ENCODE measurements at places on chromosomes 5 and 9. TPM values are rescaled to one million over a fixed set of nuclear protein-coding genes. Genes with fewer than 3 reads are reported as not detected.

SPINK13 gene
- total RNA-seq, result not detected

SUB1 gene
- 122 TPM for total RNA-seq

C9orf50 gene
- not detected for total RNA-seq

C9orf43 gene
- 0.58 TPM for total RNA-seq

PTGR1 gene
- total RNA-seq, result 80.9 TPM

SPOCK1 gene
- 173 TPM for total RNA-seq

ATP10B gene
- total RNA-seq, result not detected

FKBP15 gene
- 17.5 TPM for total RNA-seq

HRH2 gene
- not detected for total RNA-seq

BRIX1 gene
- 40.0 TPM for total RNA-seq

PDLIM4 gene
- total RNA-seq, result 33.0 TPM

OCLN gene
- 2.3 TPM for total RNA-seq

SLC36A3 gene
- not detected for total RNA-seq

PTPRD gene
- 2.3 TPM for total RNA-seq

QRFP gene
- not detected for total RNA-seq

KIF2A gene
- 62.3 TPM for total RNA-seq

PPP3R2 gene
- not detected for total RNA-seq

PRR16 gene
- 8.6 TPM for total RNA-seq

CNTNAP3 gene
- 2.9 TPM for total RNA-seq

ELP1 gene
- total RNA-seq, result 37.8 TPM

ZDHHC11 gene
- total RNA-seq, result 1.7 TPM

FCN2 gene
- total RNA-seq, result not detected

ECSCR gene
- total RNA-seq, result 3.4 TPM

LRRC19 gene
- total RNA-seq, result not detected

TTC16 gene
- under 0.01 TPM for total RNA-seq

ADGRV1 gene
- total RNA-seq, result 0.19 TPM

WWC1 gene
- 7.7 TPM for total RNA-seq

SLC6A7 gene
- under 0.01 TPM for total RNA-seq

FOXD4L6 gene
- not detected for total RNA-seq

ANKRD33B gene
- total RNA-seq, result 1.3 TPM

PCA3 gene
- under 0.01 TPM for total RNA-seq

SPATA31C1 gene
- not detected for total RNA-seq

C9 gene
- total RNA-seq, result 0.28 TPM

UHRF2 gene
- total RNA-seq, result 95.0 TPM

IL5 gene
- not detected for total RNA-seq

RAB3C gene
- total RNA-seq, result not detected

CTNND2 gene
- total RNA-seq, result not detected

PMPCA gene
- total RNA-seq, result 67.9 TPM

SLCO6A1 gene
- not detected for total RNA-seq

SLC6A3 gene
- total RNA-seq, result not detected

PCDHB4 gene
- total RNA-seq, result under 0.01 TPM

GCNT1 gene
- 26.8 TPM for total RNA-seq

MLANA gene
- total RNA-seq, result not detected

MEIKIN gene
- total RNA-seq, result not detected

SVEP1 gene
- total RNA-seq, result 14.4 TPM

MSX2 gene
- 1.1 TPM for total RNA-seq

CTSV gene
- total RNA-seq, result 0.38 TPM

ZNF354C gene
- 7.9 TPM for total RNA-seq

RANBP17 gene
- total RNA-seq, result 11.9 TPM

PLAC8L1 gene
- not detected for total RNA-seq

FAXDC2 gene
- 0.77 TPM for total RNA-seq

PCDHGA11 gene
- 3.1 TPM for total RNA-seq

SPINK9 gene
- total RNA-seq, result not detected

RGS7BP gene
- total RNA-seq, result 0.85 TPM

GSN gene
- total RNA-seq, result 512 TPM

SMIM33 gene
- total RNA-seq, result under 0.01 TPM

ROPN1L gene
- total RNA-seq, result 0.38 TPM

CATSPER3 gene
- total RNA-seq, result not detected

All from regular cardiac myocyte (primary cell).